NCI-H2029 treated with DMSO at 0.1 percent for 48 hours (cell line): ENCODE measurements at places on chromosomes 5 and 9.

GRCh38 chr9:85909390-85909789, 31.6 kb upstream of the NAA35 start:
- DNase-seq: no peak

GRCh38 chr9:129362287-129363000, 184.4 kb upstream of the IER5L start:
- DNase-seq: no peak

GRCh38 chr5:74556006-74556405, 84.5 kb downstream of the ENC1 start:
- DNase-seq: no peak

DNA sequence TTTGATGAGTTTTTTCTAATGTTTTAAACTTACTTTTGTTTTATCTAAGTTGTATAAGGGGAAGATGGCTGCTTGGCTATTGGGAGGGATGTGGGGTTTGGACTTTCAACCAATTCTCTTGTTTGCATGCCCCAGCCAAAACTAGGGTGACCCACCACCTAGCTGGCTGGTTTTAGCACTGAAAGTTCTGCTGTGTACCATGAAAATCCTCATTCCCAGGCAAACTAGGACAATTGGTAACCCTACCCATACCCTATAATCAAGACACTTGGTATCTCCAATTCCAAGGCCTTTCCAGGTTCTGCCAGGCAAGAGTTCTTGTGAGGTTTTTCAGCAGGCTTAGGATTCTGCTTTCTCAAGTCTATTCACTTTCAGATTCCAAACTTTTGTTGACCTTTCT, 13.1 kb downstream of the RAB3C start:
- DNase-seq: no peak

DNA sequence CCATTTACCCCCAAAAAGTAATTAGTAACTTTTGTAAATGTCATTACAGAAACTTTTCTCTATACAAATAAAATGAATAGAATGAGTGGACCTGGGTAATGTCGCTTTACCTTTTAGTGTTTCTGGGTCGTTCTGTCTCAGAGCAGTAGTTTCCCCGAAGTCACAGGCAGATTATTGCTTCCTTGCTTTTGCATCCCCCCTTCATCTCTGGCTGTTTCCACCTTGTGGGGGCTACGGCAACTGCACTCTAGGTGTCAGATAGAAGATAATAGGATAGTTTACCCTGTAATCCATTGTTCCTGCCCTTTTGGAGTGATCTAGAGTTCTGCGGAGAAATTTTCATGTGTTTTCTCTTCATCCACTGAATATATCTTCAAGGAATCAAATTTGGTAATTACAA, 68.7 kb downstream of the PRR16 start:
- no peak for DNase-seq

DNA sequence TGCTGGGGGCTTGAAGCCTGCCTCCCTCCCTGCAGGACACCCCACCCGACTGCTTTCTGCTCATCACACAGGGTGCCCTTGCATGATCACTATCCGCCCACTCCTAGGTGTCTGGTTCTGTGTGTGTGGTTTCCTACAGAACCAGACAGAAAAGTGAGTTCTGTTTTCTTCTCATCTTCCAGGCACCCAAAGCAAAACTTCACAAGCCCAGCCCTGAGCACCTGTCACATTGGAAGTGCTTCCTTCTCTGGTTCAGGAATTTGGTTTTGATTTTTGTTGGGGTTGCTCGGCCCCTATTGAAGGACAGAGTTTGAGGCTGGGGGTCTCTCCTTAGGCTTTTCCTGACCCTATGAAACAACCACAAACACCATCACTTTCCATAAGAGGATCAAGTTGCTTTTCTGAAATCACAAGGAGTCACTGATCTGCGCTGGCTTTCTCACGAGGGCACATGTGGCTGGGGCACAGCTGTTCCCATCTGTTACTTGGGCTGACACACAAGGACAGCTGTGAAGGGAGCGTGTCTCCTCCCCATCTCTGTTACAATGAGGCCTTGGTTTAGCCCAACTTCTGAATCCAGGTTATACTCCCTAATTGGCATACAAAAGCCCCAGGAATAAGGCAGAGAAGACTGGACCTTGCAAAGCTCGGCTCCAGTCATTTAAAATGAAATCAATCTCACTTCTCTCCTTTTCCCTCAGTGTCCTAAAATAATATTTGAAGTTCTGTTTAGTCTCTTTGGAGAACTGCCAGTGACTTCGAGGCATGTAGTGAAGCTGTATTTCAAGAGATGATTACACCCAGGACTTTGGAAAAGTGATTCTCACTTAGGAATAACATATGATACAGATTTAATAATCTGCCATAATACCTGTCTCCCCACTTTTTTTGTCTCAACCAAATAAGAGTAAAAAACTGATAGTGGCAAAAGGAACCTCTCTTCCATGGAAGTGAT, 213.1 kb upstream of the GAS1 start:
- no peak for DNase-seq

DNA sequence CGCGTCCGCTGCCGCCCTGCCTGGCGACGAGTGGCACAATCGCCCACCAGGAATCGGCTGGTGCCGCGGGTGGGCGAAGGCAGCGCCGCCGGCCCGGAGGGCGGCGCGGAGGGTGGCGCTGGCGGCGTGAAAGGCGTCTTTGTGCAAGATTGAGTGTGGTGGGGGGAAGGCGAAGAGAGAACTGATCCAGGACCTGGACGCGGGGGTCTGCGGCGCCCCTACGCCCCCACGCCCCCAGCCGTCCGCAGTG, 4.6 kb upstream of the RGMB start:
- no peak for DNase-seq

DNA sequence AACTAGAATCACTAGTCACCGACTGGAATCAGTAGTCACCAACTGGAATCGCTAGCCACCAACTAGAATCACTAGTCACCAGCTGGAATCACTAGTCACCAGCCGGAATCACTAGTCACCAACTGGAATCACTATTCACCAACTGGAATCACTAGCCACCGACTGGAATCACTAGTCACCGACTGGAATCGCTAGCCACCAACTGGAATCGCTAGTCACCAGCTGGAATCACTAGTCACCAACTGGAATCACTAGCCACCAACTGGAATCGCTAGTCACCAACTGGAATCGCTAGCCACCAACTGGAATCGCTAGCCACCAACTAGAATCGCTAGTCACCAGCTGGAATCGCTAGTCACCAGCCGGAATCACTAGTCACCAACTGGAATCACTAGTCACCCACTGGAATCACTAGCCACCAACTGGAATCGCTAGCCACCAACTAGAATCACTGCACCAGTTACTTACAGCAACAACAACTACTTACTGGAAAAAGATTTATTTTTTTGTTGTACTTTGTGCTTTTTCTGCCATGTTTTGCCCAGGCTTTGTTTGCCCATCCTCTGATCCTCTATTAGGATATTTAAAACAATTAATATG, 25.7 kb upstream of the FLT4 start:
- DNase-seq: no peak

DNA sequence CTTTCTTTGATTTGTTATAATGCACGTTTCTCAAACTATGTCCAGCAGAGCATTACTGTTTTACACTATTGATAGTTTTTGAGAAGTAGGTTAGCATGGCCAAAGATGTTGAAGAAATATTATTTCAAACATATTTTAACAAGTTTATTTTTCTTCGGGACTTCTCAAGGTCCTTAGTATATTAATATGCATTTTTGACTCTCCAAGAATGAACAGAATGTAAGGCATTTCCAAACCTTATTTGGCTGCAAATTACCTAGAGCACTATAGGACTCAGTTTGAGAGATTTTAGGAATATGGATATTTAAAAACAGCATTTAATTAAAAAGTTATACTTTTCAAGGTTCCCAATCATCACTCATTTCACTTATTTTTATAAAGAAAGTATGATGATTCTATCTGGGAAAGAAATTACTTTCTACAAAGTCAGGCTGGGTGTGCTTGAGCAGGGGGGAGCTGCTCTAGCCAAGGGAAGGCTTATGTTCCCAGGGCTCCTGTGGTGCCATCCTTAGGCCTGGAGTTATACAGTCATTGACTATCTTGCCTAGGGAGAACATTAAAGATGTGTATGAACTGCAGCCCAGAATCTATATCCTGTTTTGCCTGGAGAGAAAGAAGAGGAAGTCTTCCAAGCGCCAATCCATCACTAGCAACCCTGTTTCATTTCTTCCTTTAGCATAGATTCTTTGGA, 27.6 kb upstream of the NREP start:
- no peak for DNase-seq

GRCh38 chr9:120714846-120715388, 647 bp upstream of the MEGF9 start:
- no peak for DNase-seq

DNA sequence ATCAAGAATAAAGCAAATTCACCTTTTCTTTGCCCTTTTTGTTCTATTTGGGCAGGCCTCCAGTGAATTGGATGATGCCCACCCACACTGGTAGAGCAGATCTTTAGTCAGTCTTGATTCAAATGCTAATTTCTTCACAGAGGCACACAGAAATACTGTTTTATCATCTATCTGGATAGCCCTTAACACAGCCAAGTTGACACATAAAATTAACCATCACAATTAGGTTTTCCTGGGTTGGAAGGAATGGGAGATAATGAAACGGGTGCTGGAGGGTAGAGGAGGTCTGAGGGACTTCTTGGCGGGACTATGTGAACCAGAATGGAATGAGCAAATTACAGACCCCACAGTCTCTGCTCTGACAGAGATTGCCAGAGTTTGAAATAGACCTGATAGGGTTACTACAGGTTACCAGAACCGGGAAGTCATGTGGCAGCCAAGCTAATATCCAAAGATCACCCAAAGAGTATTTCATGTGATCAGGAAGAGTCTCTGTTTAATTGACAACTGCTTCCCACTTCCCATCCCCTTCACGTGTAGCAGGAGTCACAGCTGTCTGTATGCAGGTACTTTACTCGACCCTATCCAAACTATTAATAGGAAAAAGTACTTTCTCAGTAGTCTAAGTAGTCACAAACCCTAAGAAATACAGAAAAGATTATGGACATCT, 20.0 kb upstream of the TMEM161B start:
- no peak for DNase-seq

- peak; percentile 14 for DNase-seq
Measured at GRCh38 chr5:132369474-132370180, at the start of gene SLC22A5. TSS of gene SLC22A5 (plus strand) at chr5:132369710. CDS start at chr5:132369973, 263 bp downstream.

DNA sequence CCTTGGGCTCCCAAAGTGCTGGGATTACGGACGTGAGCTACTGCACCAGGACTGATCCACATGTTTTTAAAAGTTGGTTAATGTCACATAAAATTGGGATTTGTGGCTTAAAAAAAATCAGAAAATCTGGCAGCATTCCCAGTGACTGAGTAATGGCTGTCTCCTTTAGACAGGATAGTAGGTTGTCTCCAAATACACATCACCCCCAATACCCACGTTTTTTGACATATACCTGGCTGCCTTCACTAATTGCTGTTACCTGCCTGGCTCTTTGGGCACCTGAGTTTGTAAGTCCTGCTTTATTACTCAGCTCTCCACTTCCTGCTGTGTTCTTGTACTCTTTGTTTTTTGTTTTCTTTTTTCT, 84.8 kb downstream of the KDM4C start:
- DNase-seq: no peak

- no peak for DNase-seq
Measured at GRCh38 chr9:91177661-91178280, 183.9 kb downstream of the AUH start.

- no peak for DNase-seq
Measured at GRCh38 chr5:87369431-87369830, 43.3 kb downstream of the CCNH start.

- DNase-seq: no peak
Measured at GRCh38 chr5:133897431-133897830, 71.0 kb downstream of the C5orf15 start.

- DNase-seq: no peak
Measured at GRCh38 chr5:112779531-112779930, 41.8 kb downstream of the APC start.

- no peak for DNase-seq
Measured at GRCh38 chr5:166032601-166033000, 2258.8 kb upstream of the WWC1 start.

- no peak for DNase-seq
Measured at GRCh38 chr9:366620-367019, 152.0 kb downstream of the DOCK8 start.

DNA sequence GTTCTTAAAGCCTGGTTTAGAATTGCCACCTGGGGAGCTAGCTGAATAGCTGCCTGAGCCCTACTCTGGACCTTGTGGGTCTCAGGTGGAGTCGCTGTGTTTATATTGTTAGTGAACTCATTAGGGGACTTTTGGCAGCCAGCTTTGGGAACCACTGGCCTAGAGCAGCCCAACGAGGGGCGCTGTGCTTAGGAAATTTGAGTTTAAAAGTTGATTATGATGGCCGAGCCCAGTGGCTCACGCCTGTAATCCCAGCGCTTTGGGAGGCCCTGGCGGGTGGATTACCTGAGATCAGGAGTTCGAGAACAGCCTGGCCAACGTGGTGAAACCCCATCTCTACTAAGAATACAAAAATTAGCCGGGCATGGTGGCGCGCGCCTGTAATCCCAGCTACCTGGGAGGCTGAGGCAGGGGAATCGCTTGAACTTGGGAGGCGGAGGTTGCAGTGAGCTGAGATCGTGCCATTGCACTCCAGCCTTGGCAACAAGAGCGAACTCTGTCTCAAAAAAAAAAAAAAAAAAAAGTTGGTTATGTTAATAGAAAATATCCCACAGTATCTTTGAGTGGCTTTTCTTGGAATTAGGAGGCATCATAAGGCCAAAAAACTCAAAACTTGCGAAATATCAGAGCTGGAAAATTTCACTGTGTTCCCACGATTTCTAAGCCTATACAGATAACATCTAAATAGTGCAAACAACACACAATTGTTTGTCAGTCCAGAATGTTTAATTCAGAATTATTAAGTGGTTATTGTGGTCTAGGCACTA, 809 bp downstream of the MCCC2 start:
- DNase-seq: no peak

GRCh38 chr5:118984602-118985001, 3.7 kb downstream of the DTWD2 start:
- no peak for DNase-seq

DNA sequence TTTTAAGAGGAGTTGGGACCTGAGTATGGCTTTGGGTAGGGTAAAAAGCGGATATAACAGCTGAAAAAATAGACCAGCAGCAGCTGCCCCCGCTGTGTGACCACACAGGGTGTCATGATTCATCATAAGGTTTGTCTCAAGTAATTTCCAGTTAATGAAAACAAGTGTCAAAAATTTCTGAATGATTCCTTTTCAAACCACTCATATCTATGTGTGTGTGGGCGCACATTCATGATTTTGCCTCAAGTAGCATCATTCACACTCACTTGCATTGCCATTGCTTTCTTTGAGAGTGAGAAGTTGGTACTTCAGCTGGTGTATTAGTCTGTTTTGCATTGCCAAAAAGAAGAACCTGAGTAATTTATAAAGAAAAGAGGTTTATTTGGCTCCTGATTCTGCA, 12.1 kb upstream of the TNFAIP8 start:
- no peak for DNase-seq
